ENCODE measurements at places on chromosomes 7 and 10.

- DNase-seq: no peak
Measured at GRCh38 chr10:32927750-32928149, 30.3 kb downstream of the ITGB1 start.

DNA sequence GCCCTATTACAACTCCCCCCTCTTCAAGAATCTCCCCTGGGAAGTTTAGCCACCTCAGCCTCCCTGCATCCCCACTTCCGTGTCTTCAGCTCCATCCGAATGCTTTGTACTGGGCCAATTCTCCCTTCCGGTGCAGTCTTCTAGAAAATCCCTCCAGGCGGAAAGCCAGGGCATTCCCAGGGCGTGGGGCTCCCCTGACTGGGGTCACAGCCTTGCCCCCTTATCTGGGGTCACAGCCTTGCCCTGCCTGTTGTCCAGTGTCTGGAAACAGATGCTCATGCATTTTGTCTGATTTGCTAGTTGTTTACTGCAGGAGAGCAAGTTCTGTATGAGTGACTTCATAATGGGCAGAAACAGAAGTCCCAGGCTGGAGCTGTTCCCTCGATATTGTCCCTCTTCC lies 112.5 kb upstream of the TCERG1L start:
- no peak for DNase-seq

GRCh38 chr7:120813546-120814252 lies 44.2 kb downstream of the TSPAN12 start:
- DNase-seq: no peak

DNA sequence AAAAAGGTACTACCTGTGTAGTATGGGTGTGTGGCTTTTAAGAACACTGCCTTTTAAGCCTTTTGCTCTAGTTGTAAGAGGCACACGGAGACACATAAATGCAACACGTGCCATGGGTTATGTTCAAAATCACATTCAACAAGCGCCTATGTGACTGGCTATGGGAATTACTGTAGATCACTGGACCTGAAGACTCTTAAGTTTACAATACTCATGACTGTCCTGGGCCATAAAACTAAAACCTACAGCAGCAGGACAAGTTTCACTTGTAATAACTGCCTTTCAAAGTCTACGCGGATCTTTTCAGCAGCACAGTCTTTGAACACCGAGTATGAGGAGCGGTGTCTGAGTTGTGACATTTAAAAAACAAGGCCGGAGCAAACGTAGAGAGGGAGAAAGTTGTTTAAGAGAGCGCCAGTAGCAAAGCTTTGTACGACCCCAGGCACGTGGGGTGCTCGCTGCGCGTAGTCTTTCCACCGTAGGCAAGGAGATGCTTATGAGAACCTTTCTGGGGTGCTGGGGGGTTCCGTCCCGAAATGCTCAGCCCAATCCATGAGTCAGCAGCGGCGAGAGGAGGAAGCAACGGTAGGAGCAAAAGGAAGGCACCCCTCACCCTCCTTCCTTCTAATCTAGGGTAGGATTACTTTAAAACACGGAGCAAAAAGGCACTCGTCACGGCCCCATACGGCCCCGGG lies 662 bp downstream of the DNAJC2 start:
- DNase-seq: no peak

DNA sequence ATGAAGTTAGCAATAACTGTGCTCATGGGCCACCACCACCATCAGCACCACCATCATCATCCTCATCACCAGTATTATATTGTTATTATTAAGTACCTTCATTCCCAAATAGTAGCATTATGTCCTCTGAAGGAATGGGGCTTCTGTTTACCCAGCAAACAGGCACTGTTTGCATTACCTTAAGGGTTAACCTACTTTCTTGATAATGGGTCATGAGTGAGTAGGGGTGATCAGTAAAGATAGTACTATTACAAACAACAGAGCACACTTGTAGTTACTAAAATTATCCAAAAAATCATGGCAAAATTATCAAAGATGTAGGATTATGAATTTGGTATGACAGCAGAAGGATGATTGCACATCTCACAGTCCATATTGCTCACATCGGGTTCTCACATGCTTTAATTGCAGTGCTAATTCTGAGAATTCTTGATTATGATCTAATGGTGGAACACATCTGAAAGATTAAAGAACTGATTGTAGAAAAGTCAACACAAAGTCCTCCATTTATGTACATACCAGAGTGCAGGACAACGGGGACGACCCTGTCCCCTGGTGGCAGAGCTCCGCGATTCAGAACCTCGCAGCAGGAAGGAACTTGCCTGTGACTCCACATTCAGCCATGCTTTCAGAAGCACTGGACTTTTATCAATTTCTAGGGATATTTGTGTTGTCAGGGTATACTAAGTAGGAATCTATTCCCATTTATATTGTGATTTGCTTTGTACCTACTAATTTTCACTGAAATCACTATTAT lies 31.0 kb downstream of the PDE1C start:
- DNase-seq: no peak

DNA sequence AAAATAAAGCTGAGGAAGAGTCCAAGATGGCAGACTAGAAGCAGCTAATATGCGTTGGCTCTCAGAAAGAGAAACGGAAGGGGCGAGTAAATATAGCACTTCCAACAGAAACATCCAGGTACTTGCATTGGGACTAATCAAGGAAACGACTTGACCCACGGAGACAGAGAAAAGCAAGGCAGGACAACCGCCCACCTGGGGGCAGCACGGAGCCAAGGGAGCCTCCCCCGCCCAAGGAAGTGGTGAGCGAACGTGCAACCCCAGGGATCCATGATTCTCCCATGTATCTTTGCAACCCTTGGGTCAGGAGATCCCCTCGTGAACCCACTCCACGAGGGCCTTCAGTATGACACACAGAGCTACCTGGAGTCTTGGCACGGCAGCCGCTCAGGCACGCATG lies 45.4 kb upstream of the GRM3 start:
- DNase-seq: no peak

DNA sequence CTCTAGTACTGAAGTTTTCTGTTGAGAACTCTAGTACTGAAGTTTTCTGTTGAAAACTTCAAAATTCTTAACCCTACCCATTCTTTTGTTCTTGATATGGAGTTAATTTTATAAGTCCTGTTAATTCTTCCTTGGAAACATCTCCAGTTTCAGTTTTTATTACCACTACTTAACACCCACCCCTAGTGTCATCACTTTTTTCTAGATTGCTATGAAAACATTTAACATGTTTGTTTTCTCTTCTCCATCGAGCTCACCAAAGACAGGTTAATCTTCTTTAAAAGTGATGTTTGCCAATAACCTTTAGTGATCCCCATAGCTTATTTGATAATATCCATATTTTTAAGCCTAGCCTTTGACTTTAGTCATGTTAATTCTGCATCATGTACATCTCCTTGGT lies 147.9 kb downstream of the PPP1R9A start:
- no peak for DNase-seq

- DNase-seq: no peak
Measured at GRCh38 chr10:33302208-33302829, 32.1 kb downstream of the NRP1 start.

DNA sequence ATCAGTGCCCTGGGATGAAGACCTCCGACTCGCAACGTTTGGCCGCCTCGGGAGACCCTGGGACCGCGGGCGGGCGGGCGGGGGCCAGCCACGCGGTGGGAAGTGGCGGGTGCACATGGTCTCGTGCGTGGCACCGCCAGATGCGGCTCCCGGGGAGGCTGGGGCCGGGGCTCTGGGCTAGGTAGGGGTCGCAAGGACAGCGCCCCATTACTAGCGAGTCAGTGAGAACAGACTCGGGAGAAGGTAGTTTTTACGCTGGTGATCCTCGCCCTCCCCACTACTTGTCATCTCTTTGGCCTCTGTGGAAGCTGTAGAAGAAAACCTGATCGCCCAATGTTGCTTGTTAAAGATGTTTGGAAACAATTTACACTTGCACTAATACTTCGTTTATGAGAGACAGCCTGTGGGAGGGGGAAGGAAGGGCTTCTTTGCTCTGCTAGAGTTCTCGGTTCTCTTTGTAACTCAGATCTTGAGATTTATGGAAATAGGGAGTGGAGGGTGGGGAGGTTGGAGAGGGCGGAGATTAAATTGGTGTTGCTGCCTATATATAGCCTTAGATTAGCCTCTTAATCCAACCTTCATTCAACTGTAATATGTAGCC lies 591 bp downstream of the BZW2 start:
- DNase-seq: no peak

Data from SHP77 (cell line).